ENCODE measurements at places on chromosomes 11 and 22. TPM values are rescaled to one million over a fixed set of nuclear protein-coding genes. Genes with fewer than 3 reads are reported as not detected.
A peak's percentile ranks its signal among the peaks of the same experiment; 100 is the strongest.

DNA sequence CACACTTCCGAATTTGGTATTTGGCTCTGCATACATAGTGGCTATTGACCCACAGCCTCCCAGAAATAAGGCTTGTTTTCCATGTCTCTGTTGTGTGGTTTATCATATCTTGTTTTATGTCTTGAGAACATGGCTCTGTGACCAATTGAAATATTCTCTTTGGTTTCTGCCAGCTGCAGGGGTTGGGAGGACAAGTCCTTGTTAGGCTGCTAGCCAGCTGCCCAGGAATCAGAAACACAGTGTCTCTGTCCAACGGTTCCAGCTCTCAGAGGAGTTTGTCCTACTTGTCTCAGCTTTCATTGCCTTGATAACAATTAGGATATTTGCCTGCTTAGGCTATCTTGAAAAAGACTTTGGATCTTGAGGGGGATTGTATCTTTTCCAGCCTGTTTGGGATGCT, 6.0 kb upstream of the SLC7A4 start:
- H3K4me1 ChIP-seq = peaks cover 4% of the 10 kb centered on the region
- no peaks in the 10 kb centered on the region for H3K36me3 ChIP-seq
- no peak overlapping the region for H3K27ac ChIP-seq
- DNase-seq = no peak
- no peak overlapping the region for H3K4me3 ChIP-seq

GRCh38 chr11:36156161-36156816, 132.9 kb downstream of the COMMD9 start:
- H3K27me3 ChIP-seq = no peaks in the 10 kb centered on the region
- DNase-seq = no peak
- H3K4me3 ChIP-seq = no peak overlapping the region
- no peak overlapping the region for H3K27ac ChIP-seq

- H3K27me3 ChIP-seq = no peaks in the 10 kb centered on the region
- no peak overlapping the region for H3K27ac ChIP-seq
Measured at GRCh38 chr11:58222721-58223120, 6.0 kb downstream of the OR10Q1 start.

- H3K4me1 ChIP-seq = peaks cover 27% of the 10 kb centered on the region
- no peaks in the 10 kb centered on the region for H3K36me3 ChIP-seq
- no peak overlapping the region for H3K27ac ChIP-seq
- H3K27me3 ChIP-seq = no peaks in the 10 kb centered on the region
Measured at GRCh38 chr22:29840498-29840897, 2.4 kb upstream of the ASCC2 start.

GRCh38 chr11:13141731-13142709, 132.9 kb downstream of the RASSF10 start:
- H3K36me3 ChIP-seq = no peaks in the 10 kb centered on the region
- H3K4me3 ChIP-seq = no peak overlapping the region
- H3K27me3 ChIP-seq = peaks cover 2% of the 10 kb centered on the region

GRCh38 chr11:82216927-82217570, 516.6 kb downstream of the FAM181B start:
- no peak for DNase-seq
- no peak overlapping the region for H3K4me3 ChIP-seq
- no peaks in the 10 kb centered on the region for H3K27me3 ChIP-seq

GRCh38 chr22:42364604-42365110, 67.5 kb downstream of the NFAM1 start:
- H3K4me1 ChIP-seq = peaks cover 22% of the 10 kb centered on the region
- peaks cover 33% of the 10 kb centered on the region for H3K27me3 ChIP-seq
- DNase-seq = no peak
- no peak overlapping the region for H3K27ac ChIP-seq
- H3K4me3 ChIP-seq = no peak overlapping the region
- no peaks in the 10 kb centered on the region for H3K36me3 ChIP-seq

GRCh38 chr11:118353084-118353710, 6.2 kb upstream of the UBE4A start:
- peaks cover 53% of the 10 kb centered on the region for H3K36me3 ChIP-seq
- H3K27me3 ChIP-seq = no peaks in the 10 kb centered on the region
- peak overlapping the region; percentile 7 for H3K27ac ChIP-seq
- peaks cover 17% of the 10 kb centered on the region for H3K4me1 ChIP-seq
- H3K4me3 ChIP-seq = no peak overlapping the region
- DNase-seq = no peak

DNA sequence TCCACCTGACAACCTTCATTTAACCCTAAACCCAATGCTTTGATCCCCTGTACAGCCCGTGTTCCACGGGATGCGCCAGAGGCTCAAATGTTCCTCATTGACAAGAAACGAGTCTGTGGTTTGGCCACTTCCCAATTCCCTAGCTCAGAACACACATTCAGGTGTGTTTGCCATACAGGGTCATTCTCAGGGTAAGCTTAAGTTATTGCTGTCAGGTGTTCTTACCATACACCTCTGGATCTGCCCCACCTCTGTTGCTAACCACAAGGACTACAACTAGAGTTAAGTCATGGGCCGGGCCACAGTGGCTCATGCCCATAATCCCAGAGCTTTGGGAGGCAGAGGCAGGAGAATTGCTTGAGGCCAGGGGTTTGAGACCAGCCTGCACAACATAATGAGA, 45.6 kb upstream of the POLD3 start:
- no peaks in the 10 kb centered on the region for H3K36me3 ChIP-seq
- H3K4me1 ChIP-seq = no peaks in the 10 kb centered on the region
- H3K27me3 ChIP-seq = no peaks in the 10 kb centered on the region
- DNase-seq = no peak

DNA sequence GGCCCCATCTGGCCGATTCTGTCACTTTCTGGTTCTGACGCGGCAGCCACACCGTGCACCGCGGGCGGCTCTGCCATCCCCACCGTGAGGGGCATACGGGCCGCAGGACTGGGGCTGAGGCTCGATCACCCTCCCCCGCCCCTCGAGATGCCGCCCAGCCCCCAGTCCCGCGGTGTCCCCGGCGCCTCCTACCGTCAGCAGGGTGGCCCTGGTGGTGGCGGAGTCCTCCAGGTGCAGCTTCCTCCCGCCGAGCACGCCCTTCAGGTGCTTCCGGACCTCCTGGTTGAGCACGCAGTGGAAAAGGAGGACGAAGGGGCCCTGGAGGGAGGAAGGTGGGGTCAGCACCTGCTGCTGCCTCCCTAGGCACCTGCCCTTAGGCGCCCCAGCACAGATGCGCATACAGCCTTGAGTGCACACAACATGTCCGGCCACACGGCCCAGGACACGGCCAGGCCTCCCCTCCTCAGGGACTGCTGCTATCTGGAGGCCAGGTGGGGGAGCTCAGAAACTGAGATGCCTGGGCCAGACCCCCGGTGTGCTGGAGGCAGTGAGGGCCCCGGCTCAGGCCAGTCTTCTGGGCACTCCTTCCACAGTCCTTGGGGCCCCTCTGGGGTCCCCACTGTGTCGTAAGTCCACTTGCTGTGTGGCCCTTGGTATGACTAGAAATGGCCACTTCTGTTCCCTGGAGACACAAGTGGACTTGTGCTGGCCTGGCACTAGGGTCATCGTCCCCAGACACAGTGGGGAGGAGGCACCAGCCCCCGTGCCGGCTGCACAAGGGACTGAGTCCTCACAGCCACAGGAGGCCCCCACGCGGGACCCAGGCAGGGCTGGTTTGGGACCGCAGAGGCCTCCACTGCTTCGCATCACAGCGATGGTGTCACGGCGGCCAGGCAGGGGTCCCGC, 31.5 kb downstream of the TRMU start:
- peak overlapping the region; percentile 60 for H3K4me3 ChIP-seq
- DNase-seq = peak; percentile 31
- peaks cover 36% of the 10 kb centered on the region for H3K4me1 ChIP-seq
- H3K27ac ChIP-seq = no peak overlapping the region
- H3K27me3 ChIP-seq = no peaks in the 10 kb centered on the region

GRCh38 chr22:38196791-38197419, 4.9 kb upstream of the MAFF start:
- DNase-seq = no peak
- H3K4me1 ChIP-seq = peaks cover 17% of the 10 kb centered on the region
- H3K36me3 ChIP-seq = no peaks in the 10 kb centered on the region
- no peak overlapping the region for H3K4me3 ChIP-seq
- H3K27me3 ChIP-seq = no peaks in the 10 kb centered on the region

- no peak for DNase-seq
- H3K4me3 ChIP-seq = no peak overlapping the region
- no peak overlapping the region for H3K27ac ChIP-seq
- no peaks in the 10 kb centered on the region for H3K4me1 ChIP-seq
- H3K36me3 ChIP-seq = no peaks in the 10 kb centered on the region
- H3K27me3 ChIP-seq = no peaks in the 10 kb centered on the region
Measured at GRCh38 chr11:111526501-111526900, 11.9 kb downstream of the HOATZ start.

GRCh38 chr22:29306835-29307595, 565 bp downstream of the GAS2L1 start:
- H3K36me3 ChIP-seq = no peaks in the 10 kb centered on the region
- peak overlapping the region; percentile 65 for H3K4me3 ChIP-seq
- peaks cover 18% of the 10 kb centered on the region for H3K27me3 ChIP-seq
- peaks cover 51% of the 10 kb centered on the region for H3K4me1 ChIP-seq
- DNase-seq = peak; percentile 13

DNA sequence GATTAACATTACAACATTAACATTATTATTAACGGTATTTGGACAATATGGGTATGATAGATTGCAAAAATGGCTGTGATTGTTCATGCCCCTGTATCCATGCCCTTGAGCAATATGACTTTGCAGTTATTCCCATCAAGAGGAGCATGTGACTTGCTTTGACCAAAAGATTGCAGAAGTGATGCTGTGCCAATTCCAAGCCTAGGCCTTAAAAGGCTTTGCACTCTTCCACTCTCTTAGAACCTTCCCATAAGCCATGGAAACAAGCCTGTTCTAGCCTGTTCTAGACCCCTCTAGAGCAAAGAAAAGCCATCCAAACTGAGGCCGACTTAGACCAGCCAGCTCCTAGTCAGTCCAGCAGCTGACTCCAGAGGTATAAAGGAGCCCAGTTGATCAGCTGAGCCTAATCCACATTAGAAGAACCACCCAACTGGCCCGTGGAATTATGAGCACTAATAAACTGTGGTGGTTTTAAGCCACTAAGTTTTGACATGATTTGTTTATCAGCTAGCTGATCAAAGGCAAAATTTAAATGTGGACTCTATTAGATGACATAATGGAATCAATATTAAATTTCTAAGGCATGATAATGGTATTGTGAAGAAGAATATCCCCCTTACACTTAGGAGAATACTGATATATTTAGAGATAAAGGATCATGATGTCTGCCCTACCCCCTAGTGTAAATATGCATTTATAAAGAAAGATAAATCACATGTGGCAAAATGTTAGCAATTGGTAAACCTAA, 28.6 kb downstream of the RAB30 start:
- H3K27me3 ChIP-seq = no peaks in the 10 kb centered on the region
- DNase-seq = no peak
- no peak overlapping the region for H3K27ac ChIP-seq
- H3K36me3 ChIP-seq = no peaks in the 10 kb centered on the region

GRCh38 chr11:64337538-64338249, 2.3 kb upstream of the CCDC88B start:
- no peak overlapping the region for H3K27ac ChIP-seq
- H3K4me1 ChIP-seq = peaks cover 37% of the 10 kb centered on the region
- no peak for DNase-seq
- peaks cover 24% of the 10 kb centered on the region for H3K36me3 ChIP-seq
- H3K4me3 ChIP-seq = no peak overlapping the region
- no peaks in the 10 kb centered on the region for H3K27me3 ChIP-seq

GRCh38 chr22:19108807-19109197, 13.4 kb downstream of the DGCR2 start:
- H3K27me3 ChIP-seq = no peaks in the 10 kb centered on the region
- peak overlapping the region; percentile 85 for H3K27ac ChIP-seq
- peaks cover 59% of the 10 kb centered on the region for H3K4me1 ChIP-seq
- H3K36me3 ChIP-seq = peaks cover 9% of the 10 kb centered on the region
- no peak for DNase-seq

DNA sequence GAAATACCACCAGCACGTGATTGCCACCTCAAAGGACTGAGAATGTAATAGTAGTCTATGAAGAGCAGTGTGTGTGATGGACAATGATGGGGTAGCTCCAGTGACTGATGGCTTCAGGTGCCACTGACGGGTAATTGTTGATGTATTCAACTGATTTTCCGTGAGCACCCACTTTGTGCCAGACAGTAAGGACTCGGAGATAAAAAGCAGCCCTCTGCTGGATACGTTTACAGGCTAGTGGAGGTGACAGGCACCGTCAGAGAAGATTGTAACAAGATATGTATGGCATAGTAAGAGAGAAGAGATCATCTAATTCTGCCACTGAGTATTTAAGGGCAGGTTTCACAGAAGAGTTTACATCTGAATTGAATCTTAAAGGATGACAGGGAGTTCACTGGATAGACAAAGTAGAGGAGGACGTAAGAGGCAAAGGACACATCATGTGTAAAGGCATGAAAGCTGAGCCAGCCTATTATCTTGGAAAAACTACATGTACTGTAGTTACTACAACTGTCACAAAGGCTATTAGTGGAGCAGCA, 1.1 kb upstream of the ENTHD1 start:
- no peak overlapping the region for H3K4me3 ChIP-seq
- DNase-seq = no peak
- no peaks in the 10 kb centered on the region for H3K36me3 ChIP-seq
- H3K4me1 ChIP-seq = peaks cover 17% of the 10 kb centered on the region
- H3K27me3 ChIP-seq = no peaks in the 10 kb centered on the region
- H3K27ac ChIP-seq = no peak overlapping the region

DNA sequence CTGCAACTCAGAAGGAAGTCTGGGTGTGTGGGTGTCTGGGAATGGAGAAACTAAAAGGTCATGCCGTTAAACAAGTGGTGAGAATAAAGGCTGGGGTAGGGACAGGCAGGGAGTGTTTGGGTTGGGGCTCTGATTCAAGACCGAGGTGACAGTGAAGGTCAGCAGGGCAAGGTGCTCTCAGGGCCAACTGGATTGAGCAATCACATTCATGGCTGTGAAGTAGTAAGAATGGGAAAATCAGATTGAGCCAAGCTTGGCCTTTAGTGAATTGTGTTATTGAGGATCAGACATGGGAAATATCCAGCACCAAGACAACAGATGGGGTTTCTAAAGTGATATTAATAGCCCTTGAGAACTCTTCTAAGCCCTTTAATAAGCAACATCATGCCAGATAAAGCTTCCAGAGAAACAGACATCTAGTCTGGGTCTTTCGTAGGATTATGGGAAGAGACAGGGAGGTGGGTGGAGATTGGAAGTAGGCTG, 24.3 kb downstream of the SCN3B start:
- no peaks in the 10 kb centered on the region for H3K27me3 ChIP-seq
- H3K27ac ChIP-seq = no peak overlapping the region
- no peak for DNase-seq

Gene OR51E2
- total RNA-seq = not detected

Gene SNX32
- 0.33 TPM for total RNA-seq

Gene ACRV1
- not detected for total RNA-seq

Gene CEND1
- total RNA-seq = not detected

Gene CREB3L1
- total RNA-seq = not detected

Gene PNPLA3
- total RNA-seq = not detected

Gene SLC7A4
- not detected for total RNA-seq

Gene ATG13
- total RNA-seq = 102 TPM

Gene CLCF1
- 6.9 TPM for total RNA-seq

All from CD4-positive, alpha-beta T cell (primary cell).